NCI-H1105 (cell line): ENCODE measurements at places on chromosomes 2 and 18.

- no peak for DNase-seq
Observed at GRCh38 chr2:147657086-147658000, 187.5 kb upstream of the ACVR2A start.

GRCh38 chr18:10442551-10442971, 11.9 kb upstream of the APCDD1 start:
- DNase-seq, result no peak

- DNase-seq, result no peak
Observed at GRCh38 chr18:54931152-54931551, 28.1 kb downstream of the CCDC68 start.

DNA sequence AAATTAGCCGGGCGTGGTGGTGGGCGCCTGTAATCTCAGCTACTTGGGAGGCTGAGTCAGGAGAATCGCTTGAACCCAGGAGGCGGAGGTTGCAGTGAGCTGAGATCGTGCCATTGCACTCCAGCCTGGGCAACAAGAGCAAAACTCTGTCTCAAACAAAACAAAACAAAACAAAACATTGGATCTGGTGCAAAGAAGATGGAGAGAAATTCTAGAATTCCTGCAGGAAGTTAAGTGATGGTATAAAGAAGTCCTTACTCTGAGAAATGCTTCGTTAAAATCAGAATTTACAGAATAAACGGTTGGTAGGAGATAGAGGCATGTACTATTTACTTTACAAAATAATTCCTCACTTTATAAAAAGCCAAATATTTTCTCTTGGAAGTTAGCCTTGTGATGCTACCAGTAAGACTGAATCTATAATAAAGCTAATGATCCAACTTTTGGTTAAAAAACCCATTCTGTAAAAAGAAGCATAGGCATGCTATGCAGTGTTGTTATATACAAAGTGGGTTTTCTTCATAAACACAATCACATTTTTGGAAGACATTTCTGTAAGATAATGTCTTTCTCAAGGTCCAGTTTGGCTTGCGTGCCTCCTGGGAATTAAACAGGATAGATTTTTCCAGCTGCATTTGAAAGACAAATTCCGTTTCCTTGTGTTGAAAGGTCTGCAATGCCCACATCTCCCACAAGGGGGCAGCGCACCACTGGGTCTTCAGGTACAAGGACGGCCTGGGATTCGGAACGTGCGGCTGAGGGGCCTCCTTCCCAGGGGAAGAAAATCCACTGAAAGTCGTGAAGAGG, 35.6 kb upstream of the PNO1 start:
- peak; percentile 60 for DNase-seq

DNA sequence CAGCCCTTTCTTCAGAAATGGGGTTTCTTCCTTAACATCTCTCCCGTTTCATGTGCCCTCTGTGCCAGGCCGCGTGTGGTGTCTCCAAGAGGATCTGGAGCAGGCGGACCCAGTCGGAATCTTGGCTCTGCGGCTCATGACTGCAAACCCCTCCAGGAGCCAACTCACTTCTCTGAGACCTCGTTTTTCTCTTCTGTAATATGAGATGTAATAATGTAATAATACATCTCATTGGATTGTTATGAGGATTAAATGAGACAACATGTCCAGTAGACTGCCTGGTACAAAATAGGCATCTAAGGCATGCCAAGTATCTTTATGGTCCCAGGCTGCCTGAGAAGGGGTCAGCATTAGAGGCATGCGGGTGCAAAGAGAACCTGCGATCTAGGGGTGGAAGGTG, 221.3 kb upstream of the REV1 start:
- no peak for DNase-seq

DNA sequence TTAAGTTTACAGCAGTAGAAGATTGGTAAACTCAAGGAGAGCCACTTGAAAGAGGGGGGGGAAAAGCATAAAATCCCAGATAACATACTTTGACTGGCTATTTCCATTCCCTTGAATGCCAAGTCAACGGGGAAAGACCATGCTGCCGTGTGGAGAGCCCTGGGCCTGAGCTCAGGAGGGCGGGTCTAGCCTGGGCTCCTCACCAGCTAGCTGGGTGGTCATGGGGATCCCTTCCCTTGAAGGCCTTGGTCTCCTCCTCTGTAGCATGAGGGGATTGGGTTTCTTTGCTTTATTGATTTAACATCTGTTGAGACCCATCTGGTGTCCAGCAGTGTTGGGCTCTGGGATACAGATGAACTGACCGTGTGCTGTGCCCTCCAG, 35.0 kb downstream of the TEX51 start:
- DNase-seq, result no peak

- no peak for DNase-seq
Observed at GRCh38 chr18:36692371-36692770, 136.4 kb downstream of the TPGS2 start.

DNA sequence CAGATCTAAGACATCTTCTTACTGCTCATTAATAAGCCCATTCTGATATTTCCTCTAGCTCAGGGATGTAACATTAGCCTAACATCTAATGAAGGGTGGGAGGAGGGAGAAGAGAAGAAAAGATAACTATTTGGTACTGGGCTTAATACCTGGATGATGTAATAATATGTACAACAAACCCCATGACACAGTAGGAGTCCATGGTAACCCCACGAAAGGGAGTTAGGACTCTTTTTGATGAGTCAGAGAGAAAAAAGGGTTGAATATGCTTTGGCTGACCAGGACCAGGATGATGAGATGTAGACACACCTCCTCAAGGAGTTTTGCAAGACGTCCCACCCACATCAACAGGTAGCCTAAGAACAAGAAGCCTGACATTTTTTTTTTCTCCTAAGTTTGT, 34.4 kb upstream of the DLX2 start:
- DNase-seq, result no peak

DNA sequence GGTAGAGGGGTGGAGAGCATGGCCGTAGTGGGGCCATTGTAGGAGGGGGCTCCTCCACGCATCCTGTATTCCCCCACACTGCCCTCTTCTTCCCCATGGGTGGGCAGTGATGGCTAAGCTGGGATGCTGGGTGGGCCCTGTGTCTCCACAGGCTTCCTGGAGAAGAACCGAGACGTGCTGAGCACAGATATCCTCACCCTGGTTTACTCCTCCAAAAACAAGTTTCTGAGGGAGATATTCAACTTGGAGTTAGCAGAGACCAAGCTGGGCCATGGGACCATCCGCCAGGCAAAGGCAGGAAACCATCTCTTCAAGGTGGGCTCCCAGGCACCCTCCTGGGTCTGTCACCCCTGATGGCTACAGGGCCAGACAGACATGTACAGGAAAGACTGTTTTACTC, 52.8 kb downstream of the MYO7B start:
- DNase-seq, result no peak

DNA sequence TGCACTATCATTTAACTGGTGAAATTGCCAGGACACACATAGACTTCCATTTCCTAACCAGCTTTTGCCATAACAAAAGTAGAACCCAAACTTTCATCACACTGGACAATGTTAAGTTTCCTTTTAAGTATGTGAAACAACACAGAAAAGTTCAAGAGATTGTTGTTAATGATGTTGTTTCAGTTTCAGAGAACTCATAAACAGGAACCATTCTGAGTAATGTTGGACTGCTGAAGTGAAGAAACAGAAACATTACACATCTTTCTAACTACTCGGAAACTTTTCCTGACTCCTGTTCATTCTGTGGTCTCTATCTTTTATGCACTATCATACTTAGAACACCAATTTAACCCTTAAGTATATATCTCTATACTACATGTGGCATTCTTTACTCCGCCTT, 179.2 kb downstream of the RIT2 start:
- no peak for DNase-seq

- DNase-seq, result peak; percentile 54
Observed at GRCh38 chr18:23871410-23871809, 143.1 kb upstream of the TTC39C start.

DNA sequence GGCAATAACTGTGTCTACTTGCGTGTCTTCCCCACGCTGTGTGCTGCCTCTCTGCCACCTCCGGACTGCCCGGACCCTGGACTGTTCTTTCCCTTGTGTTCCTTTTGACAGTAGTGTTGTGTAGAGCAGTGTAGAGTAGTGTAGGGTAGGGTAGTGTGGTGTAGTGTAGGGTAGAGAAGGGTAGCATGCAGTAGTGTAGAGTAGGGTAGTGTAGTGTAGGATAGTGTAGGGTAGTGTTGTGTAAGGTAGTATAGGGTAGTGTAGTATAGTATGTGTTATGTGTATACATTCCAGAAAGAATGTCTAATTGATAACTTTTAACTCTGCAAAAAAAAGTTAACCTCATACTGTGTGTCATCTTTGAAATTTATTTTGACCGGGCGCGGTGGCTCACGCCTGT, 49.7 kb upstream of the ZNF236 start:
- no peak for DNase-seq

GRCh38 chr2:173523497-173523896, 168.8 kb downstream of the CDCA7 start:
- DNase-seq, result no peak

DNA sequence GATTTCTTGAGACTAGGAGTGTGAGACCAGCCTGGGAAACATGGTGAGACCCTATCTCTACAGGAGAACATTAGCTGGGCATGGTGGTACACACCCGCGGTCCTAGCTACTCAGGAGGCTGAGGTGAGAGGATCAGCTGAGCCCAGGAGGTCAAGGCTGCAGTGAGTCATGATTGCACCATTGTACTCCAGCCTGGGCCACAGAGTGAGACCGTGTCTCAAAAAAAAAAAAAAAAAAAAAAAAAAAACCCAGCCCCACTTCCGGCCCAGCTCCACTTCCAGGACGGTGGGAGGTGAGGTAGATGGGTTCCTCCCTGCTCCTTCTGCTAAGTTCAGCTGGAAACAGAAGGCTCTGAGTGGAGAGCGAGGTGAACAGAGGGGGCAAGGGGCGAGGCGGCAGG, 41.4 kb upstream of the NFATC1 start:
- DNase-seq, result no peak

DNA sequence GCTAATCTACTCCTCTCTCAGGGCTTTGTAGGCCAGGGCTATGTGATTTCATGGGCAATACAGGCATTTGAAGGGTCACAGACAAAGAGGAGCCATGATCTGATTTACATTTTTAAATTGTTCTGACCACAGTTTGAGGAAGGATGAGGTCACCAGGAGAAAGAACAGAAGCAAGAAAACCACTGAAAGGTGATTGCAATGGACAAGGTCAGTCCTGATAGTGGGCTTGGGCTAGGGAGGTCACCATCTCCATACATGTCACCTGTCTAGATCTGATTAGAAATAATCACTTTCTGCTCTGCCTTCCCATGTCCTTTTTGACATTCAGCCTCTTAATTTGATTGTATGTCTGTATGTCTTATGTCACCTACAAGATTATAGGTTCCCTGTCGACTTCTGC, 248.9 kb upstream of the CWC22 start:
- no peak for DNase-seq

DNA sequence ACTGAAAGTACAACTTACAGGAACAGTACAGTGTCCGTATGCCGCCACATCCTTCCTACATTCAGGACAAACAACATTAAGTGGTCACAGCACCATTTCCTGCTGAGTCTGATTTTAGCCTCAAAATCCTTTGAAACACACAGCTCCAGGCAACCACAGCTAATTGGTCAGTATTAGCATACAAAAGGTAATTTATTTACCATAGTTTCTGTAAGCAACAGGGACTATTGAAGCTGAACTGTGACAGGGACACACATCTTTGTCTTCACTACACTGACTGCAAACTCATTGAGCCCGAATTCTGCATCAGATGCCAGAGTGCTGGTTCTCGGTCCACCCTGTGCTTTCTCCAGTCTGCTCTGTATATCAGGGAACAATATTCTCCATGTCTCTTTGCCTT, 151.8 kb downstream of the ST6GAL2 start:
- no peak for DNase-seq

GRCh38 chr18:77101410-77102258, 30.9 kb downstream of the MBP start:
- DNase-seq, result no peak

GRCh38 chr18:38427234-38427633, 861.6 kb upstream of the CELF4 start:
- DNase-seq, result no peak

GRCh38 chr18:73891572-73892421, 255.8 kb downstream of the FBXO15 start:
- no peak for DNase-seq

GRCh38 chr2:17969661-17970060, 91.2 kb downstream of the KCNS3 start:
- DNase-seq, result no peak

DNA sequence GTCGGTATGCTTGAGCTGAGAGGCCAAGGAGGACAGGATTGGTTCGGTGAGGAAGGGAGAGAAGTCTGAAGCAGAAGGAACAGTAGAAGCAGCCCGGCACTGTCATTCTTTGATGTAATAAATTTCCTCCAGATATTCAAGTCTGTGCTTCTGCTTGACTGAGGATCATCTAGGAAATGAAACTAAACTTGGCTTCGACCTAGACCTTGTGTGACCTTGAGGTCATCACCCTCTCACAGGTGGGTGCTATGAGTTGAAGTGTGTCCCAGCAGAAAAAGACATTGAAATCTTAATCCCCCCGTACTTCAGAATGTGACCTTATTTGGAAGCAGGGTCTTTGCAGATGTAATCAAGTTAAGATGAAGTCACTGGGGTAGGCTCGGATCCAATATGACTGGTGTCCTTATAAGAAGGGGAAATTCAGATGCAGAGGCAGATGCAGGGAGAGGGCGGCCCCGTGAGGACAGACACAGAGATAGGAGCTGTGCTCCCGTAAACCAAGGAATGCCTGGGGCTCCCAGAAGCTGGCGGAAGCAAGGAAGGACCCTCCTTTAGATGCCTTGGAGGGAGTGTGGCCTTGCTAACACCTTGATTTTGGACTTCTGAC, 49.0 kb downstream of the PRKCE start:
- no peak for DNase-seq

GRCh38 chr2:126672980-126673605, 17.1 kb downstream of the GYPC start:
- no peak for DNase-seq

DNA sequence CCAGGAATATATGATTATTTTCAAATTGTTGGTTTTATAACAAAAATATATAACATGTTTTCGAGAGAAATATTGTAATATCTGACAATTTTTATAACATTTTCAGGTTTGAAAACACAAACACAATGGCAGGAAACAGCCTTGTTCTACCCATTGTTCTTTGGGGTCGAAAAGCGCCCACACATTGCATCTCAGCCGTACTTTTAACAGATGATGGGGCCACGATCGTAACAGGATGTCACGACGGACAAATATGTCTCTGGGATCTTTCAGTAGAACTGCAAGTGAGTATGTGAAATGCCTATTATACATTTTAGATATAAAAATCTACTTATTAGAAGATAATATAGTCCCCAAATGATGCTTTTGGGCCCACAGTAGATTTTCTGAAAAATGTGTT, 21.2 kb downstream of the WDR7 start:
- DNase-seq, result no peak

GRCh38 chr2:18178736-18179349, 300.4 kb downstream of the KCNS3 start:
- DNase-seq, result peak; percentile 24

GRCh38 chr2:201923436-201924328, 110.0 kb upstream of the FZD7 start:
- DNase-seq, result no peak

DNA sequence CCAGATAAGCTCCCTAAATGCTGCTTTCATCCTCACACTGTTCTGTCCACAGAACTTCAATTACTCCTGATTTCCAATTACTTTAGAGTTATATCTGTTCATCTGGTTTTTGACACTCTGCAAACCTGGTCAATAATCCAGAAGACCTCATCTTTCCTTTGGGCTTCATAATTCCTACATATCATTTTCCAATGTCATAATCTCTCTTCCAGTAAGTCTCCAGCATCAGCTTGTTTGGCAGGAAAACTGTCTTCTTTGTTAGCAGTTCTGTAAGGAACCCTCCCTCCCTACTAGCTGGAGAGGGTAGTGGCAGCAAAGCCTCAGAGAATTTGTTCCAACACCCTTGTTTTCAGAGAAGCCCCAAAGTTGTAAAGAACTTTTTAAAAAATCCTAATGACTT, 11.9 kb upstream of the SLC14A1 start:
- DNase-seq, result no peak
